NAMALWA (cell line): ENCODE measurements at places on chromosomes 4 and X.

- DNase-seq, result no peak
Measured at GRCh38 chr4:68906780-68907137, 44.8 kb downstream of the UGT2A3 start.

GRCh38 chr4:98148856-98149255 lies 5.6 kb upstream of the STPG2 start:
- DNase-seq, result no peak

- DNase-seq, result peak; percentile 50
Measured at GRCh38 chrX:38260231-38260630, 39.6 kb upstream of the SRPX start.

GRCh38 chr4:23894021-23894420 lies 4.2 kb upstream of the PPARGC1A start:
- DNase-seq, result no peak

- DNase-seq, result peak; percentile 66
Measured at GRCh38 chrX:101415180-101416145, 7.4 kb downstream of the HNRNPH2 start.

DNA sequence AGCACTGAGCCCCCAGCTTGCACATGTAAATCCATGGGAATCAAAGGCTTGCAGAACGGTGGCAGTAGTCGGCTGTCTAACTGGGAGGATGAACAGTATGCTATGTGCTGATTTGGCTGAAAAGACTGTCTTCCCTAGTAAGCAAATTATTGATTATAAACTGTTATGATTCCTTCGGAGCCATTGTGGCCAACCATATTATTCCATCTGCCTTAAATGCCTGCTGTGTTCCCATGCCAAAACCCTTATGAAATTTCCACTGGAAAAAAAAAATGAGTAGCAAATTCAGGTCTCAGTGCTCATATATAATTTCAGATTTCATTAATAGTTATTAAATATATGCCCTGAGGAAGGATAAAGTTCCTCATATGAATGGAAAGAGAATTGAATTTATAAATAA lies 132.7 kb upstream of the MID1 start:
- DNase-seq, result no peak

- no peak for DNase-seq
Measured at GRCh38 chr4:101651778-101652177, 138.8 kb upstream of the BANK1 start.

DNA sequence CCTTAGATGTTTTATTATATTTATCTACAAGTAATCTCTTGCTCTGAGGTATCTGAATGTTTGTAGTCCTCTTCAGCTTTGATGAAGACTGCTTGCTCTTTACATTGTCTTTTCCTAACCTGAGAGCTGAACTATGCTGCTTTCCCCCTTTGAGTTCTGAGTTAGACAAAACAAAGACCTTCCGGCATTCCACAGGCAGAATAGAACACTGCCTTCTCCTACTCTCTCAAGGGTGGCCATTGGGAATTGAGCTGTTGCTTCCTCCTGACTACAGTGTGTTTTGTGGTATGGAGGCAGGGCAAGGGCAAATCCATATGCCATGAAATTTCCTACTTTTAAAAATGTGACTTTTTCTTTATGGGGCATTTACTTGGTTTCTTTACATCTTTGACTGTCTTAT lies 841.0 kb downstream of the FAM133A start:
- no peak for DNase-seq

DNA sequence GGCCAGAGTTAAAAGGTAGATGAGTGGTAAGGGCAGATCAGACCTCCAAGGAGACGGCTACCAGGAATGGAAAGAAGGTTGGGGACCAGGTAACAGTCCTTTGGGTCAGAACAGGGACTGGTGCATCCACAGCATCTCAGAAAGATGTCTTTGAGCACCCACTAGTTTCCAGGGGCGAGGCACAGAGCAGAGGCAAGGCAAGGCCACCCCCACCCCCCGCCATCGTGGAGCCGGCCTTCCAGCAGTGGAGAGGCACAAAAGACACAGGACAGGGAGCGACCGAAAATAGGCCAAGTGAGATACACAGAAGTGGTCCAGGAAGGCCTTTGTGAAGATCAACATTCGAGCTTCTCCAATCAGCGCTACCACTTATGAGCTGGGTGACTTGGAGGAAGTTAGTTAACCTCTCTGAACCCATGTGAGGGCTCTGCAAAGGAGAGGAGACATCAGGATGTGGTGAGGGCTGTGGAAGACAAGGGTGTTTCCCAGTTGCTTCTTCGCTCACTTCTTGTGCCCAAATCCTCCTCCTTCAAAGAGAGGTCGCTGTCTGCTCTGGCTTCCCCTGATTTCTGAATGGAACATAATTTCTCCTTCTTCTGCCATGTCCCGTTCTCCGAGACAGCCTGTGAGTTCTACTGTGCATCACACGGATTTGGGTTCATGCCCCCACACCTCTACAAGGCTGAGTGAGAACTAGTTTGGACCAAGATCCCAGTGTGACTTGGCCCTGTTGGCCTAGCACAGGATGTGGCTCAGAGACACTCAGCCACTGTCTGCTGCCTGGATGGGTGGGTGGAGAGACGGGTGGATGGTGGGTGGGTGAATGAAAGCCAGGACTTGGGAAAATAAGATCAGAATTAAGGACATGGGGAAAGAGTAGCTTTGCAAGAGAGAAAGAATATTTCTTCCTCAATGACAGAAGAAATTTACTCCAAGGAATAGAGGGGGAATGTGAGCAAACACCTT lies 16.7 kb upstream of the MSX1 start:
- no peak for DNase-seq

- DNase-seq, result no peak
Measured at GRCh38 chrX:7112071-7112470, 35.4 kb upstream of the STS start.

DNA sequence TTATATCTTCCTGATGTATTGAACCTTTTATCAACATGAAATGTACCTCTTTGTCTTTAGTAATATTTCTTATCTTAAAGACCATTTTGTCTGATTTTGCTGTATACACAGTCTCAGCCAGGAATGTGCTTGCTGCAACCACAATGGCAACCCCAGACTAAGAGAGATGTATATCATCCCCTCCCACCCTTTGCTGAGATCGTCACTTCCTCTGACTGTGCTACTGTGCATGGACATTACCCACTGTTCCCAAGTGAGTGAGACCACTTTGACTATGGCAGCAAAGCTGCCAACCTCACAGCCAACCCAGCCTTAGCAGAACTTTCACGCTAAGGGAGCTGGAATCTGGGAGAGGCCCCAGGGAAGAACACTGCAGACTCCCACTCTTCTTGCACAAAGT lies 46.0 kb downstream of the EIF2S3 start:
- no peak for DNase-seq

GRCh38 chr4:42750091-42750490 lies 93.2 kb upstream of the ATP8A1 start:
- DNase-seq, result peak; percentile 34

- peak; percentile 54 for DNase-seq
Measured at GRCh38 chr4:113565702-113566012, 195.9 kb downstream of the CAMK2D start.

DNA sequence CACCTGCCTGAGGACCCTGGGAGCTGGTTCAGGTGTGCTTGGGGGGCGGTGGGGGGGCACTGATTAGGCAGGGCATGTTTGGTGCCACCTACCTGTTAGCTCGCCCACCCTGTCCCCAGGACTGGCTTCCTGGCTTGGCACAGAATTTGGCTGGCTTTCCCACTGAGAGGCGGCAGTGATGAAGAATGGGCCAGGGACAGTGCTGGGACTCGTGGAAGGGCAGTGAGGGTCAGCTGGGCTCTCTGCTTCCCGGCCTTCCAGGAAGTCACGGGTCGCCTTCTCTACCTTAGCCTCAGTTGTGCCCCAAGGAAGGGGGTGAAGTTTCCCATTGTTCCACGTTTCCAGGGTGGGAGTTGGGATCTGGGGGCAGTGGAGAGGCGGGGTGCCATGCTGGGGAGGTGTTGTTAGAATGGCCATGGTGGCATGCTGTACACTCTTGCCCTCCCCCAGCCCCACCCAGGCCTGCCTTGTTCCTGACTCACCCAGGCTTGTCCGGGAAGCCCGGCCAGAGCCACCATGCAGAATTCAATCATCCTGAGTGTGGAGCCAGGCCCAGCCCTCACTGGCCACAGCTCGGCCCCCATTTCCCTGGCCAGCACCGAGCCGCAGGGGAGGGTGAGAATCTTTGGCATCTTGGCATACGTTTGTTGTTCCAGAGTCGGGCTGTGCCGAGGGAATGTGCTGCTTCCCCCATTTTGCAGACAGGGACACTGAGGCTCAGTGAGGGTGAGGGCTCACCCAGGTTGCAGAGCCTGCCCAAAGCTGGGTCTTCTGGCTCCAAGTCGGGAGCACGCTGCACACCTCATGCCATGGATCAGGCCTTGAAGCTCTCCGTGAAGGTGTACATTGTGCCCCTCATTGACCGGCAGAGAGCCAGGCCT lies 21.9 kb upstream of the GPR78 start:
- DNase-seq, result no peak

GRCh38 chr4:103673983-103674382 lies 45.8 kb downstream of the TACR3 start:
- DNase-seq, result no peak

GRCh38 chr4:183438458-183439113 lies 5.8 kb upstream of the CDKN2AIP start:
- no peak for DNase-seq

DNA sequence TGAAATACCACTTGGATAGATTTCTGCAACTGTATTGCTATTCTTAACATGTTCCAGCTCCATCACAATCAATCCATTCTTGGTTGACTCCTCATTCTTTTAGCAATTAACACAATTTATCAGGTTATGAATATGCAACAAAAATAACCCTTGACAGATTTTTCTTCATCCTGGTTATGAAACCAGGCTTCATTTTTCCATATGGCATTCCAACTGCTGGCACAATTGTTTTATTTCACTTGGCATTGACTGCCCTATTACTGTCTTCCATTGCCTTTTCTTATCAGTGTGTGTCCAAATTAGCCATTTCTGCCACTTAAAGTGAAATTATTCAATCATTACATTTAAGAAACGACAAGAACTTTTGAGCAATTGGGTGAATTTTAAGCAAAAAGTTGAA lies 388.8 kb upstream of the EPHA5 start:
- DNase-seq, result no peak

DNA sequence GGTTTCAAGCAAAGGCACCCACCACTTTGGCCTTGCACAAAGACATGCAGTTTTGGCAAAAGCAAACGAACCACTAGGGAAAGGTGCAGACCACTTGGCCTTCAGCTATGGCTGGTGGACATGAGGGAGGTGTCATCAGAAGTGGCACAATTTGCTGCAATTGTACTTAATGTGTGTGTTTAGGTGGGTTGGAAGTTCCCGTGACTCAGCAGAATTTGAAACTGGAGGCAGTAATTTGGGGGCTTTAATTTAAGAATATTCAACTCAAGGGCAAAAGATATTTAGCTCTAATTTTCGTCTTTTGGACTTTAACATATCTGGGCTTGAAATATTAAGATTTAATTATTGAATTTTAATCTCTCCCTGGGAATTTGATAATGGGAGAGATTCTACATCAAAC lies 115.6 kb upstream of the NOCT start:
- DNase-seq, result no peak

- no peak for DNase-seq
Measured at GRCh38 chr4:173536808-173537429, 6.9 kb upstream of the HAND2 start.

DNA sequence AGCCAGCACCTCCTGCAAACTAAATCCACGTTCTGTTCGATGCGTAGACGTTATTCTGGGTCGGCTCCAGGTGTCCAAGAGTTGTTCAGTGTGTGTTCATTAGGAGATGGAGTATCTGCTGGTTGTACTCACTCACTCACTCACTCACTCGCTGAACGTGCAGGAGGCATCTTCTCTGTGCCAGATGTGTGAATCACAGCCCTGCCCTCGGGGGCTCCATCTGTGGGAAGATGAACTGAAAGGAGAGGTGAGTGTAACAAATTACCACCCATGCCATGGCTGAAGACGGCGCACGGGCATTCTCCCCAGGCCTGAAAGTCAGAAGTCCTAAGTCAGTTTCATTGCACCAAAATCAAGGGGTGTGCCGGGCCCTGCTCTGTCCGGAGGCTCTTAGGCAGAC lies 16.1 kb downstream of the NSG1 start:
- no peak for DNase-seq

GRCh38 chr4:151990201-151990600 lies 229.4 kb upstream of the GATB start:
- DNase-seq, result no peak

- DNase-seq, result no peak
Measured at GRCh38 chr4:13981499-13981898, 354.0 kb upstream of the BOD1L1 start.

- no peak for DNase-seq
Measured at GRCh38 chrX:63475200-63475599, 124.1 kb upstream of the SPIN4 start.

DNA sequence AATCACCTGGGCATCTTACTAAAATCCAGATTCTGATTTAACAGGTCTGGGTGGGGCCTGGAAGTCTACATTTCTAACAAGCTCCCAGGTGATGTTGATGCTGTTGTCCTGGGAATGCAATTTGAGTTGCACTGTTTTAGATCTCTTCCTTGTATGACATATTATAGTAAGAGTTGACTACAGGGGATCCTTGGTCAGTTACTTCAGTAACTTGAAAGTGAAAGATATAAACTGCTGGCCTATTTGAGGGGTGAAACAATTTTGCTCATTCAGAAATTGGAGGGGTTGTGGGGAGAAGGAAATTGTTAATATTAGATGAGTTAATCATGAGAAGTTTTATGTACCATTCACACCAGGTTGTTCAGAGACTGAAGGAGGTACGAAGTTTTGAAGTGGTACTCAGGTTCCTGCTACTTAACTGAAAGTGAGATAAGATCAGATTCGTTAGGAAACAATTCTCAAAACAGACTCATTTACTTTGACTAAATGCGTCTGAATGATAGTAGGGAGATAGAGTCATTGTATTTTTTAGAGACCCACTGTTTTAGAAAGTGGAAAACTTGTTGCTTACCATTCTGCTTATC lies 12.5 kb downstream of the SH2D1A start:
- DNase-seq, result no peak

DNA sequence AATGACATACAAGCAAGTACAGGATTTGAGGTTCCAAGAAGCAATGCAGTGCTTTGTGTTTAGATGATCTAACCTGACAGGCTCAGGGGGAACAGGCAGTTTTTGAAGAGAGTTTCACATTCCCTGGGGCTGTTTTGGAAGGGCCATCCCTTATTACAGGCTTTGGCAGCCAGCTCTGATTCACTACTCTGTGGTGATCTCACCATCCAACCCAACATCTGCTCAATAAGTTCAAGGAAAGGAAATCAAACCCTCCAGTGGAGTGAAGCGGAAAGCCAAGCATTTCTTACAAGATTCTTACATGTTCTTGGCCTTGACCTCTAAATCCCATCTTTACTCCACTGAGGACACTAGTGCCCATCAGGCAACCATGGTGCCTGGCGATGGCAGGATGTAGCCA lies 7.5 kb downstream of the IDS start:
- DNase-seq, result no peak

- no peak for DNase-seq
Measured at GRCh38 chrX:16167181-16167580, at the start of gene MAGEB17. TSS of gene MAGEB17 (plus strand) at chrX:16167481. CDS start at chrX:16170383, 2,902 bp downstream.

- peak; percentile 55 for DNase-seq
Measured at GRCh38 chrX:153925739-153926551, at the start of gene ARHGAP4. TSS of gene ARHGAP4 (minus strand) at chrX:153926264. CDS start at chrX:153926202, 62 bp downstream.

DNA sequence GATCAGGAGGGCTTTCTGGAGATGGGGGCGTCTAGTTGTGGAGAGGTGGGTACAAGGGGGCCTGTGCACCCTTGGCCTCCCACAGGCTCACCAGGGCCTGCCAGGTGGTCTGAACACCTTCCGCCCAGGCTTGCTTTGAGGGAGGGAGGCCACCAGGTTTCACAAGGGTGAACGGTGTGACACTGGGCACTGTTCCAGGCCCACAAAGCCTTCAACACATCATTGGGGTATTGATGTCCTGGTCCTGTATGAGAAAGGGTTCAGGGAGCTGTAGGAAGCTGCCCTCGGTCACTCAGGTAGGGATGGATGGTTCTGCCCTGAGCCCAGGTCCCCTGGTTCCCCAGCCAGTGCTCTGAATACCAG lies 6.0 kb downstream of the HTRA3 start:
- no peak for DNase-seq
